ENCODE measurements at places on chromosomes 4 and X.

- DNase-seq = peak; percentile 0
Measured at GRCh38 chrX:19698122-19698521, 182.8 kb upstream of the MAP3K15 start.

- peak; percentile 1 for DNase-seq
Measured at GRCh38 chr4:66852843-66853242, 692.5 kb downstream of the CENPC start.

- no peak for DNase-seq
Measured at GRCh38 chr4:182874304-182874751, 42.9 kb downstream of the DCTD start.

- no peak for DNase-seq
Measured at GRCh38 chrX:145848448-145848847, 30.8 kb downstream of the SLITRK2 start.

DNA sequence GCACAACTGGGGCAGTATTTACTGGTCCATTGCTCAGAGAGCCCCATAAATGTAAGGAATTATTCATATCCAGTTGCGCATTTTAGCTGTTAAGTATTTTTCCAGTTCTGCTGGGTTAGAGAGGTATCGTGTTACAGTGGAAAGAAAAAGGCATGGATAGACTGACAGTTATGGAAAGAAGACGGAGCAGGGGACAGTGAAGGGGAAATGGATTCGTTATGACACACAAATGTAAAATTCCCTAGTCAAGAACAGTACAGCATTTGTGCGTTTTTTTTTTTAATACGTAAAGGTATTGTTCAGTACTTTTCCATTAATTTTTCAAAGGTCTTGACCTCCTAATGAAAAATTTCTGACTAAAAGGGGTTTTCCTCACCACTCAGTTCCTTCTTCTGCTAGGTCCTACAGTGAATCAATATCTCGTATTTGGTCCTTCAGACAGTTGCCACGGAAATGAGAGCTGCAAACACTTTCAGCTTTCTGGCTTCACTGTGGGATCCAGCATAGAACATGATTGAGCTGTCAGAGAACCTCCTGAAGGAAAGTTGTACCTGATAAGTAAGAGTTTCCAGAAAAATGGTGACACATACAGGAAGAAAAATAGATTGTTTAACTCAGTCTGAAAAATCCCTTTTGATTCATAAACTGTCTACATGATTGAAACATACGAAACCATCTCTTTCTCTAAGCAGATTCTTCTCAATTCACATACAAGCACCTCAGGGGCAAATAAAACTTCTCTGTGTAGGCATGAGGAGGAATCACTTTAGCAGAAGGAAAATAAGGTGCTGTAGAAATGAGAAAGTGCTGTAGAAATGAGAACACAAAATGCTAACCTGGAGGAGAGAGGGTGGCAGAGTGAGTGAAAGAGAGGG is 21.8 kb upstream of the BBS12 start:
- no peak for DNase-seq

DNA sequence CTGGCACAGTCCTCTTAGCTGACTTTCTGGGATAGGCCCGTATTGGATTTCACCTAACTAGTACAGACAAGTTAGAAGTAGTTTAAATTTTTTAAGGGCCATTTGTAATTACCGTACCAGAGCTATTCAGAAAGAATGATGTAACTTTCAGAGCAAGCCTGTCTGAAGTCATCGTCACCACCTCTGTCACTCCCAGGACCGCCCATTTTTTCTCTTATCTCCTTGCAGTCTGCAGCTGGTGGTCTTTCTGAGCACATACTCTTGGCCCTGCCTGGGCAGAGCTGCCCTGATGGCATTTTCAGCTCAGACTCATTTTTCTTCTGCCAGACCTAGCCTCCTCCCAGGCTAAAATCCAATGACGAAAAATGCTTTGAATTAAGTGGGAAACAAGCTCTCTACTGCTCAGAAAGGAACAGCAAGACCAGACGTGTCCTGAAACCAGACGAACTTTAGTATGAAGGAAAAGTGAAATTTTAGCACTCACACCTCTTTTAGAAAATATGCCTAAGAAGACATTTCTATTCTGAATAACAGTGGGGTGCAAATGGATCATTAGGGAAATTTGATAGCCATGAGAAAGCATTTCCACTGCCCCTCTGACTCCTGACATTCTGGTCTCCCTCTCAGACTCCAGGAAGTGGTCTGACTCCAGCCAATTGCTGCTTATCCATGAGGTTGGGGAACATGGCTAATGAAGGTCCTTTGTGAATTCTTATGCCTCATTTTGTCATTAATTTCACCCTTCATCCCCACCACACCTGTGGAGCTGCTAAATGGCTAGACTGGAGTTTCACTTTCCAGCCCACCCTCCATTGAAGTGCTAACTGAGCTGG is 162.4 kb upstream of the GYPA start:
- no peak for DNase-seq

DNA sequence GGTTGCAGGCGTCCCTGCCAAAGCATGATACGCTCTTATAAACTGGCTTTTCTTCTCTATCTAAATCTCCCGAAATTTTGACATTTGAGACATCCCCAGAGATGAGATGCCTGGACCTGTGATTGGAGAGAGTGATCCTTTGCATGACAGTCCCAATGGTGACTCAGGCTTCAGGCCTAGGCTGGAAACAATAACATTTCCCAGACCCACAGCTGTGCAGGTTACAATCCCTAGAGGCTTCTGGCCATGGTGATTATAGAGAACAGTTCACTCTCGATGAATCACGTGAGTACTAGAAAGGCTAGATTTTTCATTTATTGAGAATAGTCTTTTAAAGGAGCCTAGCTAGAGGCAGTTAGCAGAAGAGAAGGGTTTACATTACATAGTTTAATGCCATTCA is 75.9 kb downstream of the SPATA18 start:
- peak; percentile 38 for DNase-seq

GRCh38 chrX:253451-254297 is 27.5 kb upstream of the PLCXD1 start:
- no peak for DNase-seq

DNA sequence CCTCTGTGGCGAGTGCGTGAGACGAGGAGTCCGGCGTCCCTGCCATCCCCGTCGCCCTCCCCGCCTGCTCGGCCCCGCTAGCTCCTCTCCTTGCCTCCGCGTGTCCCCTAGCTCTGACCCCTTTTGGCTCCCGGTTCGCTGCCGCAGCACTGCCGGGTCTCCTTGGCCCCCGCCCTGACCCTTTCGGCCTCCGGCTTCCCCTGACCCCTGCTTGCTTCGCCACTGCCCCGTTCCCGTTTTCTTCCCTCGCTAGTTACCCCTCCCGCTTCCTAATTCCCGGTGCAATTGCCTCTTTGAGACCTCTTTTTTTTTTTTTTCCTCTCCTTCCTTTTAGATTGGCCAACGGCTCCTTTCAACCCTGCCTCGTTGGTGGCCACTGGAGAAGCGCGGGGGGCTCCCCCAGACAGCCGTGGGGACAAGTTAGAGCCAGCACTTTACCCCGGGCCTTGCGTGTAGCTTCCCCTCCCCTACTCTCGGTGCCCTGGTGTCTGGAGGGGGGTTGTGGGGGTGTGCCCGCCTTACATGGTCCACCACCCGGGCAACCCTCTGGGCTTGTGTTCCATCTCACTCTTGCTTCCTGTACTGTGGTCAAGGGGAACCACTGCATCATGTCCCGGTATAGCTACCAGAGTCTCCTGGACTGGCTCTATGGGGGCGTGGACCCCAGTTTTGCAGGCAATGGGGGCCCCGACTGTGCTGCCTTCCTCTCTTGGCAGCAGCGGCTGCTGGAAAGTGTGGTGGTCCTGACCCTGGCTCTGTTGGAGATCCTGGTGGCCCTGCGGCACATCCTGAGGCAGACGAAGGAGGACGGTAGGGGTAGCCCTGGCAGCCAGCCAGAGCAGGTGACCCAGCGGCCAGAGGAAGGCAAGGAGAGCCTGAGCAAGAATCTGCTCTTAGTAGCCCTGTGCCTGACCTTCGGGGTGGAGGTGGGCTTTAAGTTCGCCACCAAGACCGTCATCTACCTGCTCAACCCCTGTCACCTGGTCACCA is 548 bp downstream of the TMEM164 start:
- DNase-seq = peak; percentile 59
